ENCODE measurements at places on chromosomes 5 and 9. TPM values are rescaled to one million over a fixed set of nuclear protein-coding genes. Genes with fewer than 3 reads are reported as not detected.

DNA sequence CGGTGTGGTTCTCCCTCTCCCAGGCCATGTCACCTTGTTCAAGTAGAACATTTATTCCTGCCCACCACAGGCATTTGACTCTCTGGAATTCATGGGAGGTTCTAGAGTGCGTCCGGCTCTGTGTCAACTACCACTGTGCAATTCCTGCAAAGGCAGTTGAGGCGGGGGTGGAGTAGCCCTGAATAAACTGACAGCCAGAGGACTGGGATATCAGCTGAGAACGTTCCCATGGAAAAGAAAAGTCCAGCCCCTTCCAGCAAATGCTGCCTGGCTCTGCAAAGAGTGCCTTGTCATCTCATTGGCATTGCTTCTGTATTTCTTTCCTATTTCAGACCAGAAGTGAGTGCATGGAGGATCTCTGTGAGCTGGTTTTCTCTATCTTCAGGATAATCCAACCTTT, 18.9 kb upstream of the MEGF9 start:
- peak; percentile 84 for DNase-seq

The HSPB3 gene
- 210 TPM for total RNA-seq

GRCh38 chr5:146398826-146399225, 48.3 kb upstream of the TCERG1 start:
- no peak for DNase-seq

DNA sequence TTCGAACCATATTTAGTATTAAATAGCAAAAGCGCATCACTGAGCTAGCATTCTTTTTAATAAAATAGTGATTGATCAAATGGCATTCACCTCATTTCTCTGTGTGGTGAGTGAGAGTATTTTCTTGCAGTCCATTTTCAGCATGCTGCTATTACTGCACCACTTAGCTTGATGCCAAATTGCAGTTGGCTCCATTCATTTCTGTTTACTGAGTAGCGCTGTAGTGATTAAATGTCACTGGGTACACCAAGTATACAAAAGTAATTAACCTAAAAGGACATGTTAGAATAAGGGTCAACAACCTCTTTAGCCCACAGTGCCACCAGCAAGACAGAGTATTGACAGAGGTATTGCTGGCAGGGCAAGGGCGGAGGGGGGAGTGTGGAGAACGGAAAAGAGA, 122.0 kb downstream of the TLE4 start:
- no peak for DNase-seq

The UNC13B gene
- 24.7 TPM for total RNA-seq

GRCh38 chr5:68407311-68408239, 192.0 kb downstream of the PIK3R1 start:
- no peak for DNase-seq

GRCh38 chr5:132364319-132364718, 5.2 kb upstream of the SLC22A5 start:
- no peak for DNase-seq

The ANKRD18A gene
- 3.0 TPM for total RNA-seq

- DNase-seq: no peak
Observed at GRCh38 chr5:171625646-171626045, 160.0 kb upstream of the SMIM23 start.

The DRD1 gene
- total RNA-seq: 0.05 TPM

- no peak for DNase-seq
Observed at GRCh38 chr9:14031810-14032209, 282.1 kb downstream of the NFIB start.

DNA sequence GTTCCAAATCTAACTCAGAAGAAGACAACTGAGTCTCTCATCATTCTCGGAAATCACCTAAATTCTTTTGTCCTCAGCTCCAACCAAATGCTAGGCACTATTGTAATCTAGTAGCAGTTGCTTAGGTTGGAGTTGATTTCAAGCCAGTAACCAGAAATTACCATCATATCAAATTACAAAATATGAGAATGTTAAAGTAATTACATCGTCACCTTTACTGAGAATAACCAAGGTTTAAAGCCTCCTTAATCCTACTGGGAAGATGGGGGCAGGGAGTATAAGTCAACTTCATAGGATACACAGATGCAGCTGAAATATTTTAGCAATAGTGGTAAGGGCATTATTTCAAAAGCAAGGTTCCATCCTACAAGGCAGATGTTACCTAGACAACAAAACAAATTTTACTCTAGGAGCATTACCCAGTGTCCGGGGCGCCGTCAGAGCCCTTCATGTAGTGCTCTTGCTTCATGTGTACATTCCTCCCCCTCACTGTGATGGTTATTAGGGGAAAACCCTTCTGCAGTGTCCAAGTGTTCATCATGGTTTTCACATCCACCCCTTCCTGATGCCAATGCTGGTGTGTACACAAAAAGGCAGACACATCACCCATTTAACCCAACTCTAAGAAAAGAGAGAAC, 19.5 kb downstream of the ERAP1 start:
- no peak for DNase-seq
